Activated gamma-delta T cell (primary cell): ENCODE measurements at places on chromosomes 5 and 9.

DNA sequence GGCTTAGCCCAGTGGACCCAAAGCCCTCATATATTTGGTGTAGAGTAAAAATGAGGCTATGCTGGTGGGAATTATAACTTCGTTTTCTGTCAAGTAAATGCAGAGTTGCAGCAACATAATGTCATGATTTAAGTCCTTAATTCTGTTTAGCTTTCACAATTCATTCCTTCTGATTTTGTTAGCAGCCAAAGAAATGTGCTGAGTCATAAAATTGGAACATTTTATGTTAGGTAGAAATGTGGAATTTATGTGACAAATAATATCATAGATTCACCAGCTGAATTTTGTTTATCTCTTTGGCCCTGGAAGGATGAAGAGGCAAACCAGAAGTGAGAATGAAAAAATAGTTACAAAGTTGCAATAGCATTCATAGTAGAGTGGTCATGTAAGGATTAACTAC lies 247.0 kb downstream of the TRPM3 start:
- no peak for DNase-seq

DNA sequence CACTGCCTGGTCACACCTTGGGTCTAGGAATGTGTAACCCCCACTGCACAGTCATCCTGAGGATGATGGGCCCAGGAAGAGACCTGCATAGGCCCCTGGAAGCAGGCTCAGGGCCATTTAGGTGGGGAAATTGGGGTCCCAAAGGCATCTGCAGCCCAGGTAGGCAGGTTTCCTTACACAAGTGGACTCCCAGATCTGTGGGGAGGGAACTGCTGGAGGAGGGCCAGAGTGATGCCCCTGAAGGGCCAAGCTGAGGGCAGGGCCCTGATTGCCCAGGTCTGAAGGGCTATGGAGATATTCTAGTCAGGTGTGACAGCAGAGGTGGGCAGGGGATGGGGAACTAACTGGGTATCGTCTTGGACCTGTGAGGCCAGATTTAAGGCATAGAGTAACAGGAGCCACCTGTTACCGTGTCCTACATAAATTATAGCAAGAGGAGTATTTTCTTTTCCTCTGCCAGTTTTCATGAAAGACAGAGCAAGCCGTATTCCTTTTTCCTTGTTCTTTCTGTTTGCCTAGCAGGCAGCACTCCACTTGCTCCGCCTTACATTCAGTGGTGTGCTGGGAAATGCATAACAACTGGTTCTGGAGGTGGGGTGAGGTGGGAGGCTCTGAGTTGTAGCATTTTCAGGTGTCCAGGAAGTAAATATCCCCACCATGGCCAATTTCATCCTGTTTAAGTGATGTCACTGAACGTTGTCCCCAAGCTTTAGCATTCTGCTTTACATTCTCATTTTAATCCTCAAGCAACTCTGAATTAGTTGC lies 41.3 kb downstream of the PPARGC1B start:
- DNase-seq, result no peak

GRCh38 chr9:100587375-100587774 lies 9.5 kb downstream of the CAVIN4 start:
- DNase-seq, result no peak

- DNase-seq, result no peak
Measured at GRCh38 chr5:141398608-141399007, 861 bp downstream of the PCDHGB5 start.

- DNase-seq, result no peak
Measured at GRCh38 chr9:70120834-70121510, 77.3 kb downstream of the MAMDC2 start.

DNA sequence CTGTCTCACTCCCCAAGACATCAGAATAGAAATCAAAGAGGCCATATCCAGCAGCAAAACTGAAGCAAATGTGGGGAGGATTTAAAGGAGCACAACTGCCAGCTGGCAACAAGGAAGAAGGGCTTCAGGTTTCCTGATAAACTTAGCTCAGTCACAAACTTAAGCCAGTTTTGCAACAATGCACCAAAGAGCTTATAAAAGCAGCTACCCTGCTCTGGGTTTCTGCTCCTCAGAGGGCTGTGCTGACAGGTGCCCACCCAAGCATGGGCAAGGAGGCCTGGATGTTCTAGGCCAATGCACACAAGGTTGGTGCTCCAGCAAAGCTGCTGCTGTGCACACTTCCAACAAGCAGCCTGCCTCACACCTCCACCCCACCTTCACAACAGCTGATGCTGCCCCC lies 132.9 kb downstream of the SIL1 start:
- no peak for DNase-seq

DNA sequence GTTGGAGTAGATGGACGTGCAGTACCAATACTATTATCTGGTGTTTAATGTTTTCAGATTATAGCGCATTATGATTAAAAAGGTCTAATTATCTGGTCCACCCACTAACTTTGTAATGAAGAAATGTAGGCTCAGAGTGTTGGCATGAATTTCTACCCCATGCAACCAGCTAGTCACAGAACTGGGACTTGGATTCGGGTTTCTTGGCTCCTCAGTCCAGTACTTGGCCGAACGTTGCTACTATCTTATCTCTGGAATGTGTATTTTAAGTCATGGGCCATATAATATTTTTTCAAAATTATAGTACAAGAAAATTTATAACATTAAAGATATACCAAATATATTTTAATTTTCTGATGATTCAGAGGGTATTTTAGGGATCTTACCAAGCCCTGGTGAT lies 657.5 kb upstream of the DMAC1 start:
- no peak for DNase-seq

DNA sequence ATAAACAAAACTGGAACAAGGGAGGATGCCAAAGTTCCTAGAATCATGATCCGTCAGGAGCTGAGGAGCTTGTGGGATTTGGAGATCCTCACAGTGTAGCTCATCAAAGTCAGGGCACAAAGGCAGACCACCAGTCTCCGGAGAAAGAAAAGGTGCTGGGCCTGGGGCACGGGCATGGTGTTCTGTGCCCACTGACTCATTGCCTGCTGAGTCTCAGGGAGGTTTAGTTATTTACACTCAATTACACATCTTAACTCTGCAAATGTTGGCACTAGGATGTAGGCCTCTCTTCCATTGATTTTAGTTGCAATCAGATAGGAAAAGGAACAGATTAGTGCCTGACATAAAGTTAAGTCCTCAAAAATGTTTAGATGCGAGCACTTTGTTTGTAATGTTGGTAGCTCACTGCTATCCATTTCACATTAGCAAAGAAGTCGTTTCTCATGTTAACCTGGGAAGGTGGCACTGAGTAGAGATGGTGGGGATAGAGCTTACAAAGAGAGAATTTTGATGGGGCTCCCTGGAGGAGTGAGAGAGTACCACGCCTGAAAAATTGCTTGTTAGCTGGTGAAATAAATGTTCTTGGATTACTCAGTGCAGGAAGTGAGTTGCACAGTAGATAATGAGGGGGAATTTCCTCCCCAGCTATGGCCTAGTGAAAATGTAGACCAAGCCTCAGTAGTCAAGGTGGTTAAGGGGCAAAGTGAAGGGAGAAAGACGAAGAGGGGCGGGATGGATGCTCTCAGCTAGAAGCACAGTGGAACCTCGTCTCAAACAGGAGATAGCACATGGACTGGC lies 109.5 kb upstream of the CD180 start:
- DNase-seq, result no peak

DNA sequence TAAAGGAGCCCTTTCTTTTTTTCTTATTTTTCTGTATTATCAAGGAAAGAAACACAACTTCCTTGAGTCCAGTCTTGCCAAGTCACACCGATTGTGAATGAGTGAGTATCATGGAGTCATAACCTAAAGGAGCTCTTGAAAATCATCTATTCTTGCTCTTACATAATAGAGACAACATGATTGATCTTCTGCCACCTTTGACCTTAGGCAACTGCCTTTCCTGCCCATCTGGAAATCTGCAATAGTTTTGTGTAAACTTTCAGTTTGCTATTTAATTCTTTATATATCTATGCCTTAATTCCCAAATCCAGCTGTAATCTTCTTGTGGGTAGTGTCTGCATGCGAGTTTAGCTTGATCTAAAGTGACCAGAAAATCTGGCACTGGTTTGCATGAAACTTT lies 149.9 kb upstream of the FST start:
- no peak for DNase-seq

GRCh38 chr5:23740029-23740428 lies 232.6 kb downstream of the PRDM9 start:
- no peak for DNase-seq

GRCh38 chr5:98906756-98907355 lies 22.0 kb downstream of the CHD1 start:
- no peak for DNase-seq

- DNase-seq, result no peak
Measured at GRCh38 chr5:93569300-93570160, 11.5 kb downstream of the NR2F1-AS1 start.

DNA sequence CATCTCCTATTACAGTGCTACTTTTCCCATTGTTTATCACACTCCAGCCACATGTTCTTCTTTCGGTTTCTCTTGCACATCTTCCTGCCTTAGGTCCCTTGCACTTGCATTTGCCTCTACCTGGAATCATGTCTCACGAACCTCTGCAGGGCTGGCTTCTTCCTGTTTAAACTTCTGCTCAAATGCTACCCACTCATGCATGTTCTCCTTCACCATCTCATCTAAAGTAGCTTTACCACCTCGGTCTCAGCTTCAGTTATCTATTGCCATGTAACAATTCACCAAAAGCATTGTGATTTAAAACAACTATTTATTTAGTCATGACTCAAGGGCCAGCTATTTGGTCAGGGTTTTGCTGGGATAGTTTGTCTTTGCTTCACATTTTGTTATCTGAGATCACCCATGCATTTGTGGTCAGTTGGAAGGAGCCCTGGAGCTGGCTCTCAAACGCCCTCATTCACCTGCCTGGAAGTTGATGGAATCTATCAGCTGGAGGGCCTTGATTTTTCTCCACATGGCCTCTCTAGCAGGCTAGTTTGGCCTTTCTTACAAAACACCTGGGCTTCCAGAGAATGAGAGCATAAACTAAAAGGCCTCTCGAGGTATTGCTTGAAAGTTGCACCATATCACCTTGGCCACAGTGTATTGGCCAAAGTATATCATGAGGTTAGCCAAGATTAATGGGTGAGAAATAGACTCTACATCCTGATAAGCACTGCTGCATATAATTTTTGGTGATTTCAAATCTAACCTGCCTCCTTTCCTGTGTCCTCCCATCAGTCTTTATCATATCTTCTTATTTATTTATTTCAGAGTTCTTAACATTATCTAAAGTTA lies 21.4 kb downstream of the SPINK1 start:
- no peak for DNase-seq
